Spinal cord (tissue), 10 donors: ENCODE measurements at places on chromosomes 6 and 20. TPM values are rescaled to one million over a fixed set of nuclear protein-coding genes. Genes with fewer than 3 reads are reported as not detected.

- no peaks in the 10 kb centered on the region for H3K36me3 ChIP-seq
- H3K4me3 ChIP-seq, result no peak overlapping the region
- no peaks in the 10 kb centered on the region for H3K27me3 ChIP-seq
- no peaks in the 10 kb centered on the region for H3K4me1 ChIP-seq
- no peak overlapping the region for H3K27ac ChIP-seq
These were observed 539.4 kb downstream of the DOK5 start for GRCh38 chr20:55014766-55015165.

GRCh38 chr20:45097485-45098102 lies 3.3 kb downstream of the KCNS1 start:
- H3K27ac ChIP-seq, result no peak overlapping the region
- peaks cover 3% of the 10 kb centered on the region for H3K36me3 ChIP-seq
- peaks cover 38% of the 10 kb centered on the region for H3K27me3 ChIP-seq
- no peak for DNase-seq
- no peak overlapping the region for H3K4me3 ChIP-seq
- peaks cover 29% of the 10 kb centered on the region for H3K4me1 ChIP-seq

HAO1 gene
- total RNA-seq, result not detected

DNA sequence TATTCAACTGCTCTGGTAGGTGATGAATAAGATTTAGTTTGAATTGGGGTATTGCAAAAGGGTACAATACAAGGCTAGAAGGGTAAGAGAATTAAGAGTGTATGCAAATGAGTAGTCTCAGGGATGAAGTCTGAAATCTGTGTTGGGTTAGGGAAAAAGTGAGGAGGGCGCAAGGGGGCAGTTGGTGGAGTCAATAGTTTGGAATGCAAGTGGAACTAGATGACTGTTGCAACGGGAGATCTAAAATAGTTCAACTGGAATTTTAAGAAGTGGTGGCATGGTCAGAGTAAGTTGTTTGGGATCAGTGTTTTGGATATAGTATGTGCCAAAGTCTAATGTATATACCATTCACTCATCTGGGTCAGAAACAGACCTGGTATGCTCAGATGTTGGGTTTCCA lies 329.6 kb downstream of the GJA1 start:
- no peaks in the 10 kb centered on the region for H3K27me3 ChIP-seq
- no peak overlapping the region for H3K4me3 ChIP-seq
- no peaks in the 10 kb centered on the region for H3K4me1 ChIP-seq

DNA sequence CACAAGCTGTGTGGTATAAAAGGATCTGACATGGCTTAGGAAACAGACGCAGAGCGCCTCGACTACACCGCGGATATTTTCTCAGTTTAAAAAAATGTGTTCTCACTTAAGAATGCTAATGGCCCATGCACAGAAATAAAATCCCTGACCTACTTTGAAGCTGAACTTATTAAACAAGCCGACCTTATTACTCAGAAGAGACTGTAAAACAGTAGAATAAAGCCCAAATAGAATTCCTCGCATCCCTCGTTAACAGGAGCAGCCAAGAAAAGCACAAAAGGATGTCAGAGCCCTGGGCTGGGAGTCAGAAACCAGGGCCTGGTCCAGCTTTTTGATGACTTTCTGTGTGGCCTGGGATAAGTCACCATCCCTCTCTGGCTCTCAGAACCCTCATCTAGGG lies 489.3 kb downstream of the PTPRT start:
- no peak overlapping the region for H3K27ac ChIP-seq
- H3K4me3 ChIP-seq, result no peak overlapping the region
- H3K27me3 ChIP-seq, result no peaks in the 10 kb centered on the region
- H3K36me3 ChIP-seq, result no peaks in the 10 kb centered on the region
- peaks cover 9% of the 10 kb centered on the region for H3K4me1 ChIP-seq

DNA sequence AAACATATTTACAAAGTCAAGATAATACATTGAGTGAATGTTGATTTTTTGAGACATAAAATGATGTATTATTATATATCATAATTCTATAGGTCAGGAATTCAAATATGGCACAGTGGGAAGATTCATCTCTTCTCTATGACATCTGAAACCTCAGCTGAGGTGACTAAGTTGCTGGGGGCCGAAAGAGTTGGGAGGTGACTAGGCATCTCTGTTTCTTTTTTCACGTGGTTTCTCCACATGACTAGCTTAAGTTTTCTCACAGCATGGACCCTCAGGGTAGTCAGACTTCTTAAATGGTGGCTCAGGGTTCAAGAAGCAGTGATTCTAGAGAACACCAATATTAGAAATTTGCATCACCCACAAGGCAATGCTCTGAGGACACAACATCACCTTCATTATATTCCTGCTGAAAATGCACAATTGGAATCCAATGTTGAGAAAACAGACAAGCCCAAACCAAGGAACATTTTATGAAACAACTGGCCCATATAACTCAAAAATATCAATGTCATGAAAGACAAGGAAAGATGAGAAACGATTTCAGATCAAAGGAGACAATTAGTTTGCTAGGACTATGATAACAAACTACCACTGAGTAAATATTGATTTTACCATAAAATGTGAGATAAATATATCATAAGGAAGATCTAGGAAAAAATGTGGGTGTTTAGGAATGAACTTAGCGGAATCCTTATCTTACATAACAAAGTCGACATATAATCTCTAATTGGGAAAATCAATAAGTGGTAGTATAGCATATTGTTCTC lies 273.3 kb upstream of the IRAK1BP1 start:
- DNase-seq, result no peak
- no peaks in the 10 kb centered on the region for H3K36me3 ChIP-seq
- H3K27ac ChIP-seq, result no peak overlapping the region
- H3K27me3 ChIP-seq, result no peaks in the 10 kb centered on the region

GTSF1L gene
- total RNA-seq, result 0.40 TPM

DNA sequence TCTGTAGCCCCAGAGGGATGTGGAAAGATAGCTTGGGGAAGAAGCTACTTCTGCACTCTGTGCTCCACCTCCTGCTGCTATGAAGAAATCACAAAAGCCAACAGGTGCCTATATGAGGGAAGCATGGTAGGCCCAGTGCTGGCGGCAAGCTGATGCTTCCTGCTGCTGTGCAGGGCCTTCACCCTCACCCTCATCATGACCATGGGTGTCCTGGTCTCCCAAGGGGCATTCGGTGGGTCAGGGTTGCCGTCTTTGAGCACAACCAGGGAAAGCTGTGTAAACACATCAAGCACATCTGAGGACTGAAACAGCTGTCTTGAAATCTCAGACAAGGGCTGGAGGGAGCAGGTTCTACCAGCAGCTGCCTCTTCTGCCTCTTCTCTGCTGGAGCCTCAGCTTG lies 184.0 kb downstream of the FNDC1 start:
- H3K27ac ChIP-seq, result no peak overlapping the region
- H3K36me3 ChIP-seq, result no peaks in the 10 kb centered on the region

DNA sequence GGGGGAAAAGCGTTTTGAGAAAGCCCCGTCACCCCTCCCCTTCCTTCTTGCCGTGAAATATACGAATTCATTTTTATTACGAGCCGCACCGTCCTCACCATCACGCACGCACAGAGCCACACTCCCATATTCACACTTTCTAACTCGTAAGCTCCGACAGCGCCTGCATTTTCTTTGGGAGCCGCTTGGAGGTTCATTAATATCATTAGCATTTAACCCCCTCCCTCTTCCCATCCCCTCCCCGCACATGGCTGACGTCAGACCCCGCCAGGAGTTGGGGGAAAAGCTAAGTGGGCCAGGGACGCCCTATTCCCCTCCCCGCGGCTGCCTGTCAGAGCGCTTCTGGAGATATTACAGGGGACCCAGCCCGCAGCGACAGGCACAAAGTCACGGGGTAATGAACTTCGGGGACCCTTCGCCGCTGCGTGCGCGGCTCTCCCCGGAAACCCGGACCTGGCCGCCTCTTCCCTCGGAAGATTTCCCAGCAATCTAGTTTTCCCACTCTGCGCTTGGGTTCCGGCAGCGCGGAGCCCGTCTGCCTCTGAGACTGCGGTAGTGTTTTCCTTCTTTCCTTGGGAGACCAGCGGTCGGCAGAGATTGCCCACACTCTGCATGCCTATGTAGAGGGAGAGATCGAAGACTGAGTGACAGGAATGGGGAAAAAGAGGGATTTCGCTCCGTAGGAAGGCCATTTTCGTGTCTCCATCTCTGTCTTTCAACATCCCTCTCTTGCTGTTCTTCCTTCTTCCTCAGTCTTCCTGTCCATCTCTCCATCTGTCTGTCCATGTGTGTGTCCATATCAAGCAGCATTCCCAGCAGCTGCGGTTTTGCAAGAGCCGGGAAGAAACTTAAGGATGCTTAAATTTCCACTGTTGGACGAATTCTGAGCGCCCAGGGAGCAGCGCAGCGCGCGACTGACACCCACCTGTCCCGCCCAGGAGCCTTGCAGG lies at the start of gene NR2E1:
Gene NR2E1, plus strand, starts transcription at position 309 of the 950 bp plus-strand sequence. CDS start 744 bp downstream, outside the sequence.
- no peak within 1 kb of the TSS for H3K4me3 ChIP-seq
- no peak within 1 kb of the TSS for H3K27ac ChIP-seq
- peaks cover 54% of the 10 kb centered on the region for H3K4me1 ChIP-seq
- H3K36me3 ChIP-seq, result no peaks in the 10 kb centered on the region

GRCh38 chr20:33252460-33252859 lies 16.7 kb downstream of the BPIFA1 start:
- no peaks in the 10 kb centered on the region for H3K4me1 ChIP-seq
- no peak overlapping the region for H3K27ac ChIP-seq
- no peaks in the 10 kb centered on the region for H3K36me3 ChIP-seq

DNA sequence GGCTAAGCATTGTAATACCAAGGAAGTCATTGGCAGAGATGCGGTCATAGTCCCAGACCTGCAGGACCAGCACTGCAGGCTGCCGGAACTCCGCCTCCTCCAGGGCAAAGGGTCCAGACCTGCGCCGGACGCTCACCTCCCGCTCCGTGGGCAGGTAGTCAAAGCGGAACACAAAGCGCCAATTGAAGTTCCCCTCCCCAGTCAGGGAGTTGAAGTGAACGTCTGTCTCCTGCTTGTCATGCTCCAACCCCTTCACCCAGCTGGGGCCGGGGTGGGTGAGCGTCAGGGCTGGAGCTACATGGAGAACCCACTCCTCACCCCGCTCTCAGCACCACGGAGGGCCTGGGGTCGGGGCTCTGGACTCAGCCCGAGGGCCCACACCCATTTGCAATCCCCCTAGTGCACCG lies 18.2 kb downstream of the ERGIC3 start:
- H3K27ac ChIP-seq, result no peak overlapping the region
- H3K4me3 ChIP-seq, result no peak overlapping the region
- no peaks in the 10 kb centered on the region for H3K27me3 ChIP-seq

LGSN gene
- 0.39 TPM for total RNA-seq
